ENCODE measurements at places on chromosomes 2 and 18. TPM values are rescaled to one million over a fixed set of nuclear protein-coding genes. Genes with fewer than 3 reads are reported as not detected.

RTTN gene
- total RNA-seq: 10.1 TPM

FZD7 gene
- total RNA-seq: 11.0 TPM

DNA sequence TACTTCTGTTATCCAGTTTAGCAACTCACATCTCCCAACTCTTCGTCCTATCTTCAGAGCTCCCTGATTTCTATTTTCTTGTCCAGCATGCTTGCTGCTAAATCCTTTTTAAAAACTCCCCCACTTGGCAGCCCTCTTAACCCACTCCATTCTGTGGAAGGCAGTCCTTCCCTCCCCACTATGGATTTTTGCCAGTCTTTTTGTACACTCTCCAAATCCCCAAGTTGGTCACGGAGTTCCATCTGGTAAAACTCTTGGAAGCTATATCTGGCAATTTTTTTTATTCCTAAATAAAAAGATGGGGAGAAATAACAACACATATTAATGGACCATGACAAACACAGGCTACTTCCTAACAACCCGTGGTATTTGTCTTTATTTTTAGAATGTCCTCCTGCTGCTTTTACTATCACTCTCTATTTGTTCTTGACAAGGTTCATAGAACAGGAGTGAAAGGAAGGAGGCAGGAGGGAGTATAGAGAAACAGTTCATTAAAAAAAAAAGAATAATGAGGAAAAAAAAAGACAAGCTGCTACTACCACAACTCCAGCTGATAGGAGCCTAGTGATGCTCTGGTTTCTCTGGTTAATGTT is 120.0 kb upstream of the THSD7B start:
- DNase-seq: no peak

GRCh38 chr2:181944164-181944913 is 41.3 kb upstream of the PPP1R1C start:
- DNase-seq: no peak

DNA sequence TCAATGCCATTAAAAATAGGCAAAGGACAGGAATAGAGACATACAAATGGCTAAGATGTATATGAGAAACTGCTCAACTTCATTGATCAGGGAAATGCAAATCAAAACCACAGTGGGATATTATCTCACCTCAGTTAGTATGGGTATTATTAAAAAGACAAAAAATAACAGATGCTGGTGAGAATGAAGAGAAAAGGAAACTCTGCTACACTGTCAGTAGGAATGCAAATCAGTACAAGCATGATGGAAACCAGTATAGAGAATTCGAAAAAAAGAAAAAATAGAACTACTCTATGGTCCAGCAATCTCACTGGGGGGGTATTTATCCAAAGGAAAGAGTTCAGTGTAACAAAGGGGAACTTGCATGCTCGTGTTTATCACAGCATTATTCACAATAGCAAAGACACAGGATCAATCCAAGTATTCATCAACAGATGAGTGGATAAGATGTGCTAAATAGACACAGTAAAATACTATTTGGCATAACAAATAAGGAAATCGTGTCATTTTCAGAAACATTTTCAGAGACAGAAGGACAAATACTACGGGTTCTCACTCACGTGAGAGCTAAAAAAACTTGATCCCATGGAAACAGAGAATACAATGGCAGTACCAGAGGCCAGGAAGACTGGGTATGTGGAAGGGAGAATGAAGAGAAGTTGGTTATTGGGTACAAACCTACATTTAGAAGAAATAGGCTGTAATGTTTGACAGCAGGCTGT is 60.6 kb downstream of the CCDC74A start:
- no peak for DNase-seq

DNA sequence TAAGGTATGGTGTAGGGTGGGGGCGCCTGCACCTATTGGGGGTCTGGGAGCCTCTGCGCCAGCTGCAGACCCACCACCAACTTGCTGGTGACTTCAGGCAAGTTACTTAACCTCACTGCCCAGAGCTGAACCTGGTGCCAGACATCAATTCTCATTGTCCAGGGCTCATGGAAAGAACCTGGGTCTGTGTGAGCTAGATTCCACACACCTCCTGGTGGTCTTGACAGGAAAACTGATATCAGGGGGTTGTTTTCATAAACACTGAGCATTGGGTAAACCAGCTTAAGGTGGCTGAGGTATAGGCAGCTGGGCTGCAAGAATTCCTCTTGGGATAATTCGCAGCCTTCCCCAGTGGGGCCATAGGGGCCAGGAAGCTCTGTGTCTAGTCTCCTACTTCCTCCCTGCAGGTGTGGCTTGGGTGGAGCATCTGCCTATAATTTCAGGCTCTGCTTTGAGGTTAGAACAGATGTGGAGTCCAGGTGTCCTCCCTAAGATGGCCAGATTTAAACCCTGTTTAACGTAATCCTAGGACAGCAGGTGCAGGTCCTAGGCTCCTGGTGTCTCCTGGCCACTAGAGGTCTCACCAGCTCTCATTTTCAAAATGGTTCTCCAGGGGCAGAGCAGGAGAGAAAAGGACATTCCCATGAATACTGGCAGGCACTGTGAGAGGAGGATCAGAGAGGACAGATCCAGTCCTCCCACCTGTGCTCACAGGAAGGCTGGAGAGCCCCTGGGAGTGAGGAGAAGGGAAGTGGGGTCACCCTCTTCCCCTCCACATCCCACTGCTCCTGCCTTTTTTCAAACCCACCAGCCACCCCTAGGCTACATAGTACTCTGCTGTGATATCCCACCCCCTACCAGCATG is 100.4 kb upstream of the SMAD2 start:
- DNase-seq: no peak

DNA sequence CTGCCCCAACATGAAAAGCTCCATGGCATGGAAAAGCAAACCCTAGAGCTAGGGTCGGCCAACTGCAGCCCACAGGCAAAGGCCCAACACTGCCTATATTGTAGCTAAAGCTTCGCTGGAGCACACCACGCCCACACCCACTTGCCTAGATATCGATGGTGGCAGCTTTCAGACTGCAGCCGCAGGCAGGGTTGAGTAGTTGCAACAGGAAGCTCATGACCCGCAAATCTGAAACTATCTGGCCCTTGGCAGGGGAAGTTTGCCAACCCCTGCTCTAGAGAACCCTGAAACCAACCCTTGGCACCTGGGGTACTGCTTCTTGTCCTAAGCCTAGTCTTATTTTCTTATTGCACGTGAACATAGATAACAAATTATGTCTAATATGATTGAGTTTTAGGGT is 250.0 kb downstream of the SOX11 start:
- no peak for DNase-seq

GRCh38 chr2:70830366-70830765 is 5.2 kb downstream of the CD207 start:
- DNase-seq: no peak

DNA sequence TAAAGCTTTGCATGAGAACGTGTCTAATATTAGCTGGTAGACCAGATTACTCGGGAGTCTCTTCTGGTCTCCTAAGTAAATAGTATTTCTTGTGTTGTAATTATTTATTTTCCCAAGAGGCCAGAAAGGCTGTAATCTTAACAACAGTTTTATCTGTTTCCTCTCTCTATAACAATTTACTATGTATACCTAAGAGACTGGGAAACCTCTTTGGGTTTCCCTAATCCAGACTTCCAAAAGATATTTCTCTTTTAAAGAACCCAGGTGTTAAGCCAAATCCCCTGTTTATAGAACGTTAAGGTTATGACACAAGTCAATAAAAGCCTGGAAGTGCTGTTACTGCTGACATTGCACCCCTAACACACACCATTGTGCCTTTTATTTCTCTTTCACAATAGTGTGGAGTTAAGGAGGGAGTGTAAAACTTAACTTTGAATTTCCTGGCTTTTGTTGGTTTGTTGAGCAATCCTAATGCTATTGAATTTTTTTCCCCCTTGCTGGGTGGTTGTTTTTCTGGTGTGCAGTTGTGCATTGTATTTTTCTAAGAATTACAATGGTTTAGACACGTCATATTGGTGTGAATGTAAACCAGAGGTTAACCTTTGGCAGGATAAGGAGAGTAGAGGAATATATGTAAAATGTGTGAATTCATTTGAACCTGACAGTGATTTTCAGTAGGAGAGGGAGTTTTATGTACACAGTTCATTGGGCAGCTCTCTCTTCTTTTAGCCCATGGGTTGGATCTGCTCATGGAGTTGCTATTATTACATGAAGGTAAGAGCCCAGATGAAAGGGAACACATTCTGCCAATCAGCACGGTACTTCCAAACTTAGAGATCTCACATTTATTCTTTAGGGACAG is 192.8 kb downstream of the MTX2 start:
- no peak for DNase-seq

All from omental fat pad (tissue), 4 donors.